H1 (cell line): ENCODE measurements at places on chromosomes 5 and 9.

- no peak for DNase-seq
Observed at GRCh38 chr9:98255061-98255577, 330 bp downstream of the TBC1D2 start.

GRCh38 chr9:87678650-87679355 is 47.1 kb upstream of the CTSL start:
- no peak for DNase-seq

- DNase-seq = no peak
Observed at GRCh38 chr9:431701-432100, 217.0 kb downstream of the DOCK8 start.

DNA sequence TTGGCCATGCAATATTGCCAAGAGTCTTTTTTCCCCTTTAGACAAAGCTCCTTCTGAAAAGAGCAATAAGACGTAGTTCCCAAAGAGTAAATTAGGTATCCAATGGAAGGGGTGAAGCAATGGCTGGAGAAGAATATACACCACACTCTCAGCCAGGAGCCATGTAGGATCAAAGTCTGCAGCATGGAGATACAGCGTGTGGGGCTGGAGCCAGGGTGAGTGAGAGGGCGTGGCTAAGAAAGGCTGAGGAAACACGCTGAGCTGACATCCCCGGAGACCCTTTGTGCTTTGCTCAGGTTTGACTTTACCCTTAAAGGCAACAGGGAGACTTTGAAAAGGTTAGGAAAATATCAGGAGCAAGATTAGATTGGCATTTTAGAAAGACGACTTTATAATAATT is 87.1 kb upstream of the ELL2 start:
- no peak for DNase-seq

GRCh38 chr9:34374905-34375552 is 1.7 kb downstream of the MYORG start:
- DNase-seq = no peak

DNA sequence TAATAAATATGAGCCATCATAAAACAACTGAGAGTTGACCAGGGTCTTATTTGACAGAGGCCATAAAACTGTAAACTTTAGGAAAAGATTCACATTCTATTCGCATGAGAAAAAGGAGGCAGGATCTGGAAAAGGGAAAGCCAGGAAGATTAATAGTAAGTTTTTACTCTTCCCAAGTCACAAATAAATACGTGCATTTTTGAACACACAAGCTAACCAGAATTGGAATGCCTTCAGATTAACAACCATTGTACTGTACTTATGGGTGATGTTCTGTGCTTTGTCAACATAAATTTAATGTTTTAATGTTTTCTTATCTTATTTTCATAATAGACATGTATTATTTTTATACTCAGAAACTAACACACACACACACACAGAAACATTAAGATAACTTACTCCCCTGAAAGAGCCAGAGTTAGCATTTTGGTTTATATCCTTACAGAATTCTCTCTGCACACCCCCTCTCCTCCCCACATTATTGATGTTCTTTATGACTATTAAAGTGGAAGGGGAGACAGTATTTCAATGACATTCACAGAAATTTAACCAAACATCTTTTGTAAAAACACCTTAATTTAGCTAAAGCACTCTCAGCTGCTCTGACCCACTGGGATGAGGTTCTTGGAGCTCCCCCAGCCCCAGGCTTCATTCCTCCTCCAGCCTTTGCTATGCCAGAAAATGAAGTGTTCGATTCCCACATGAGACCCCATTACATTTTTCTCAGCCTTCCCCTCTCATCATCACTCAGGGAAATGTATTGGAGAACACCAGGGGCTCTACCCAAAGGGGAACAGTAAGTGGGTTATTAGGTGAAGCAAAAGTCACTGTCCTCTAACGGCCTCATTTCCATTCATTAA is 155.5 kb downstream of the ESM1 start:
- DNase-seq = no peak

DNA sequence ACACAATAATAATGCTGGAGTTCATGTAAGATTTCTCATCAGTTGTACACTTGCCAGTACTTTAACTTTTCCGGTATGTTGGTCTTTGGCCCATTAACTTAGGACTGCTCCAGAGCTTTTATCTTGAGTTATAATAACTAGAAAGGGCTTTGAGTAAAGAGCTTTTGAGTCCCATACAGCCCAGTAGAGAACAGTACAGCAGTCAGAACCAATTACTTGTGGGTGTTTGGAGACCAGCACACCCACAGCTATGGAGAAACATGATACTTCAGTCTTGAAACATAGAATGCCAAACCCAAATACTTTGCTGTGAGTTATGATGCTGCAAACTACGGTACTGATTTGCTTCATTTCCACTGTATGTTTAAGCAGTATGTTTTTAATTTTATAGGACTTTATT is 374.3 kb downstream of the CCDC171 start:
- DNase-seq = no peak

- DNase-seq = peak; percentile 41
Observed at GRCh38 chr9:138050472-138051330, 173.1 kb downstream of the CACNA1B start.

GRCh38 chr5:1820381-1820780 is 19.2 kb downstream of the NDUFS6 start:
- no peak for DNase-seq

GRCh38 chr9:76333964-76334363 is 60.3 kb downstream of the RFK start:
- no peak for DNase-seq

DNA sequence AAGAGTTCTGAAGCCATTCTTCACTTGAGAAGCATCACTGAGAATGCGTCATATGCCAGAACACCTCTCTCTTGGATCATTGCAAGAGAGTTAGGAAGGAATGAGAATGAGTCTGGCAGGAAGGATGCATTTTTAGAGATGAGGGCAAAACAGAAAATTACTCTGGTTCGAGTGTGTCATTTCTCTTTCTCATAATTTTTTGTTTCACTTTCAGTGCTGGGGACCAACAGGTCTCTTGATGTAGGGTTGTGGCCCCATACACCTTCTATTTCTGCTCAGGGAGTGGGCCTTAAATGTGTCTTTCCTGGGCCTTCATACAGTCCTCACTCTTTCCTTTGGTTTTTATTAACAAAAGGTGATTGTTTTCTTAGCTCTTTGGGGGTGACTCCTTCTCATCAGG is 302.4 kb downstream of the NR3C1 start:
- DNase-seq = no peak

DNA sequence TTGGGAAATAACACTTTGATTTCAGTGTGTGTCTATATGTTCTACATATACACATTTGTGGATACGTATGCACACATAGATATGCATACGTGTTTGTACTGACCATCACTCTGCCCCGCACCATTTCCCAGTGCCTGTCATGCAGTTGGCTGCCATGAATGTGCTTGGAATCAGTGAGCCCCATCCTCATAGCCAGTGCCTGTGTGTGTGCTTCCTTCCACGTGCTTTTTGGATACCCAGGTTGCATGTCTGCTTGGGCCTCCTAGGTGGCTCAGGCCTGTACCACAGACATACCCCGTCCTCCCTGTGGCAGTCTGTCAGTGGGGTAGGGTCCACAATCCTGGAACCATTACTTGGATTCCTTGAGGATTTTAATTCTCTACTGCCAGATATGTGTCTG is 243.6 kb downstream of the FANCC start:
- DNase-seq = no peak

DNA sequence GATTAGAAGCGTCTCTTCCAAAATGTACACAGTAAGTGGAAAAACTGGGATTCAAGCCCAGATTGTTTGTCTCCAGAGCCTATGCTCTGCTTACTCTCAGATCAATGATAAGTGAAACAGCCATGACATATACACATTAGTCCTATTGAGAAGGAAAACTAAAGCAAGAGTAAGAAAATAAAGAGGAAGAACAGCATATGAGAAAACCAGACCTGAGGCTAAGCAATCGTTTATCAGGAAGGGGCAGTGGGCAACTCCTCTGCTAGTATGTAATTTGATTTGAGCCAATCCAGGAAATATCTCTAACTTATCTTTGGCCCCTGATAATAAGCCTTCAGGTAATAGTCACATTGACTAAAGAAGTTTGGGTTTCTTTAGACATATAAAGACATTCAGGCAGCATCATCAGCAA is 789.9 kb upstream of the C9orf72 start:
- DNase-seq = no peak

GRCh38 chr5:106601620-106602019 is 1069.1 kb downstream of the EFNA5 start:
- no peak for DNase-seq

GRCh38 chr9:99859243-99859980 is 37.7 kb downstream of the NR4A3 start:
- DNase-seq = peak; percentile 7

DNA sequence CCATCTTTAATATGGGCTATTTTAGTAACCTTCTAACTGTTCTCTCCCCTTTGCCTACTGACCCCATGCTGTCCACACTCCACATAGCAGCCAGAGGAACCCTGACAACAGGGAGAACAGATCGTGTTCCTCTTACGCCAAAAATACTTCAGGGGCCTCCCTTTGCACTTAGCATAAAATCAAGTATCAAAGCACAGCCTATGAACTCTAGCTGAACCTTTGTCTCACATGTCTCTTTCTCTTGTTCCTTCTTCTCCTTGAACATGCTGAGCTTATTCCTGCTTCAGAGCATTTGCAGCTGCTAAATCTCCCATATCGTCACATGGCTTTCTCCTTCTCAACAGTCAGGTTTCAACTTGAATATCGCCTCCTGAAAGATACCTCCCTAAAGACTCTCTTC is 698.8 kb upstream of the C9orf72 start:
- no peak for DNase-seq

DNA sequence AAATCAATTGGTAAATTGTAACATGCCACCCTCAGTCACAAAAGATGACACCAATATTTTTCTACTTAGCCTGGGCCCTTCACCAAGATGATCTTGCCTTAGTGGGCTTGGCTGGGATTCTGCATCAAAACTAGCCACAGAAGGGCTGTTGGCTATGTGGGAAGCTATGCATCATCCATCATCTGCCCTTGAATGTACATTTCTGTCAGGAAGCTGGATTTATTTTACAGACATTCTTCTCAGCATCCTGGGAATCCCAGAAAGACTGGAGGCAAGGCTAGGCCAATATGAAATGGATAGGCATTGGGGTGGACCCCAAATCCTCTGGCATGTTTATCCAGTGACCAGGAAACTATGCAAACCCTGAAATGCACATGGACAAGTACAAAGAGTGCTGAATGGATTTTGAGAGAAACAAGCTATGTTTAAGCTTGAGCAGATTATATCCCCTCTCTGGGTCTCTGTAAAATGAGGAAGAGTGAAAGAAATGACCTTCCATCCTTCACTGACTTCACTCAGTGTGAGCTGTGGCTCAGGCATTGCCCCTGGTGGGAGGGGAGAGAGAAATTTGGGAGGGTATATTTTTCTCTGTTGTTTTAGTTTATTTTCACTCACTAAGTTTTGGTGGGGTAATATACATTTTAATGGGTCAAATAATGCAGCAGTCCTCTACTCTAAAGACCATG is 283.6 kb downstream of the EBF1 start:
- no peak for DNase-seq

DNA sequence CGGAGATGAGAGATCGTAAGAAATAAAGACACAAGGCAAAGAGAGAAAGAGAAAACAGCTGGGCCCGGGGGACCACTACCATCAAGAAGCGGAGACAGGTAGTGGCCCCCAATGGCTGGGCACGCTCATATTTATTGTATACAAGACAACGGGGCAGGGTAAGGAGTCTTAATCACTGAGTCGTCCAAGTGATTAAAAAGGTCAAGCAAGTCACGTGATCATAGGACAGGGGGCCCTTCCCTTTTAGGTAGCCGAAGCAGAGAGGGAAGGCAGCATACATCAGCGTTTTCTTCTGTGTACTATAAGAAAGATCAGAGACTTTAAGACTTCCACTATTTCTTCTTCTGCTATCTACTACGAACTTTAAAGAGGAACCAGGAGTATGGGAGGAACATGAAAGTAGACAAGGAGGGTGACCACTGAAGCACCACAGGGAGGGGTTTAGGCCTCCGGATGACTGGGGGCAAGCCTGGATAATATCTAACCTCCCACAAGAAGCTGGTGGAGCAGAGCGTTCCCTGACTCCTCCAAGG is 24.6 kb upstream of the QSOX2 start:
- DNase-seq = no peak

- DNase-seq = peak; percentile 31
Observed at GRCh38 chr9:72476617-72477437, 44.6 kb upstream of the TMC1 start.

DNA sequence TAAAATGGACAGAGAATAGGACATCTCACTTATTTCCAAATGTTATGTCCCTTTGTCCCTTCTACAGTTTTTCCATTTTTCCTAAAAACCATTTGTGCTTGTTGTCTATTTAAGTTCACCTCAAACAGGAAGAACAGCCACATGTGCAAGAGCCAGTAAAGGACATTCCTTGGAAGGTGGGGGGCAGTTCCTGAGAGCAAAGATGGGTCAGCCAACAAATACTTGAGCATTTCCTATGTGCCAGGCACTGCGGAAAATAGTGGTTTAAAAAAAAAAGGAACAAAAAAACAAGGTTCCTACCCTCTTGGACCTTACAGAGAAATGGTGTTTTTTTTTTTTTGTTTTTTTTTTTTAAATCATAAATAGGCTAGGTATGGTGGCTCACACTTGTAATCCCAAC is 26.8 kb downstream of the ANP32B start:
- DNase-seq = no peak

GRCh38 chr5:1552521-1553255 is 28.9 kb upstream of the LPCAT1 start:
- DNase-seq = no peak

- no peak for DNase-seq
Observed at GRCh38 chr5:34600118-34600493, 56.0 kb upstream of the RAI14 start.

GRCh38 chr9:21281275-21281674 is 23.8 kb downstream of the IFNA5 start:
- DNase-seq = no peak

DNA sequence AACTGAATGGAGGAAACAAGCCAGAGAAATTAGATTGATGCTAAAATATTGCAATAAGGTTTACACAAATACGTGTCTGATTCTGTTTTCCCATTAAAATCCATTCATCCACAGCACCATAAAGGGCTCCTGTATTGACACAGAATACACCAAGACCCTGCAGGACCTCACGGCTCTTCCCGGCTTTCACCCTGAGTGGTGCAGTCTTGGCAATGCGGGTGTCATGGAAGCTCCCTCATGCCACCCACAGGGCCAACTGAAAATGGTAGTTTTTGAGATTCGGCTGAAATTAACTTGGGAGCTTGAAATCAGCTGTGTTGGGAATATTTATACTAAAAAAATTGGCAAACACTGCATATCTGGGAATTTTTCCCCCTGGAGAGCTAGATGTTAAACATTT is 17.3 kb upstream of the EXOC3 start:
- no peak for DNase-seq

GRCh38 chr5:5066276-5067186 is 73.6 kb upstream of the ADAMTS16 start:
- no peak for DNase-seq

DNA sequence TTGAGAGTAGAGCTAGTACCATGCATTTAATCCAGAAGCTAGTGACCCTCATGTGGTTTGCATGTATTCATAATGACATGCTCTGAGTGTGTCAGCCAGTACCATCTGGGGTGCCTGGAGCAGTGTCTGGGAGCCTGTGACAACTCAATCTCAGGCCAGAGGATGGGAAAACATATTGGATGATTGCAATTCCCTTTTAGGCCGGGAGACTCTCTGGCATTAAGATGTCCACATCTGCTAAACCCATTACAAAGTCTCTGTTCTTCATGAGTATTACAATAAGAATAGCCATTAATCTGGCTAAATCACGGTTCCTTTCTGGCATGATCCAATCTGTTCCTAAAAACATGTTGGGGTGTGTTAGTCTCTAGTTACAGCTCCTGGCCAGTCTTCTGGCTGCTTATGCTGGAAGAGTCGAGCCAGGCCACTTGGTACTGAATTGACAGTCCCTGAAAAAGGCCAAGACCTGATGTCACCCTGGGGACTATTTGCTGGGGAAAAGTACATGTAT is 475.7 kb downstream of the ENC1 start:
- no peak for DNase-seq
